ENCODE measurements at places on chromosomes 13 and 19. TPM values are rescaled to one million over a fixed set of nuclear protein-coding genes. Genes with fewer than 3 reads are reported as not detected.

DNA sequence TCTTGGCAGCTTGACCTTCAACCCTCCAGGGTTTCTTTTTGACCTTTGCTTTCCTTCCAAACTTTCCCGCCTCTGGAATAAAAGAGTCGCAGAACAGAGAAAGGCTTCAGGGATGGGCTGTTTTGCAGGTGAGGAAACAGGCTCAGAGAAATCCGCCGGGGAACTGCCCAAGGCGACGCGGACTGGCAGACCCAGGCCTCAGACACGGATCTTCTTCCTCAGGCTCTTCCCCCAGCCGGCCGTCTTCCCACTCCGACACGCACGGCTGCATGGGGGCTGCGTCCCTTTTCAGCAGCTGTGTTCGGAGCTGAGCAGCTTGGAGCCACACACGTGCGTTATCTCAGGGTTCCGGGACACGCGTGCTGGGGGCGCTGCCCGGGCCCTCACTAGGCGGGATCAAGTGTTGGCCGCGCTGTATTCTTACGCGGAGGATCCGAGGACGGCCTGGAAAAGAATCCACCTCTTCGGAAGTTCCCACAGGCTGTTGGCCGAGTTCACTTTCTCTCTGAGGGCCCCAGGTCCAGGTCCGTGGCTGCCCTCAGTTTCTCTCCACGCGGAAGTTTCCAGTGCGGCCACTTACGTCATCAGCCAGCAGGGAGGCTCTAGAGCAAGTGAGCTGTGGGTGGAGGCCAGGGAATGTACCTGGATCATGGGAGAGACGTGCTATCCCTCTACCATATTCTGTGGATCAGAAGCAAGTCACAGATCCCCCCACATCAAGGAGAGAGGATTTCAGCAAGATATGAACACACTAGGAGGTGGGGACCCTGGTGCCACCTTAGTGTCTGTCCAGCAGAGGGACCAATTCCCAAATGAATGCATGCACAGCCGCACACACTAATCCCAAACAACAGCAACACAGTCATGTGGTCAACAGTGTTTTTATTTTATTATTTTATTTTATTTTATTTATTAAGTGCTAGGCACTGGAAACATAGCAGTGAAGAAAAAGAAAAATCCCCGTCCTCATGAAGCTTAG, 100.4 kb downstream of the ING1 start:
- H3K36me3 ChIP-seq, result no peaks in the 10 kb centered on the region
- peaks cover 6% of the 10 kb centered on the region for H3K4me1 ChIP-seq
- H3K27me3 ChIP-seq, result no peaks in the 10 kb centered on the region
- H3K27ac ChIP-seq, result no peak overlapping the region
- H3K4me3 ChIP-seq, result no peak overlapping the region

The ADAMTSL5 gene
- total RNA-seq, result 3.6 TPM

DNA sequence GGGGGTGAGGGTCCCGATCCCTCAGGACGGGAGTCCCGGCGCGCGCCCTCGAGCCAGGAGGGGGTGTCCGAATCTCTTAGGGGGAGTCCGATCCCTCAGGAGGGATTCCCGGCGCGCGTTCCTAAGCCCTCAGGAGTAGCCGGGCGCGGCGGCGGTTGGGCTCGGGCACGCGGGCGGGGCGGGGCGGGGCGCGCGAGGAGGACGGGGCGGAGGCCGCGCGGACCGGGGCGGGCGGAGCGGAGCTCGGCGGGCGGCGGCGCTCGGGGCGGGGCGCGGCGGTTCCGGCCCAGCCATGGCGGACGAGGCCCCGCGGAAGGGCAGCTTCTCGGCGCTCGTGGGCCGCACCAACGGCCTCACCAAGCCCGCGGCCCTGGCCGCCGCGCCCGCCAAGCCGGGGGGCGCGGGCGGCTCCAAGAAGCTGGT, at the start of gene CUL4A:
Gene CUL4A (plus strand): TSS at position 278 of the 423 bp plus-strand sequence. CDS start 15 bp downstream, at position 293.
- peaks cover 78% of the 10 kb centered on the region for H3K4me1 ChIP-seq
- H3K27me3 ChIP-seq, result no peaks in the 10 kb centered on the region
- peak; percentile 72 for DNase-seq
- H3K27ac ChIP-seq, result peak within 1 kb of the TSS; percentile 89
- H3K36me3 ChIP-seq, result peaks cover 3% of the 10 kb centered on the region

The C2CD4C gene
- not detected for total RNA-seq

The FXYD7 gene
- total RNA-seq, result 9.6 TPM

The MZT1 gene
- total RNA-seq, result 7.9 TPM

The FAM216B gene
- not detected for total RNA-seq

- H3K4me3 ChIP-seq, result no peak overlapping the region
- no peaks in the 10 kb centered on the region for H3K36me3 ChIP-seq
- H3K27ac ChIP-seq, result no peak overlapping the region
- no peaks in the 10 kb centered on the region for H3K4me1 ChIP-seq
Measured at GRCh38 chr13:82800391-82800790, 1081.9 kb downstream of the SLITRK1 start.

The SMIM7 gene
- total RNA-seq, result 89.3 TPM

- H3K4me1 ChIP-seq, result peaks cover 6% of the 10 kb centered on the region
- H3K27ac ChIP-seq, result no peak overlapping the region
- peaks cover 15% of the 10 kb centered on the region for H3K27me3 ChIP-seq
- no peaks in the 10 kb centered on the region for H3K36me3 ChIP-seq
Measured at GRCh38 chr13:26756961-26757360, 3.6 kb downstream of the GPR12 start.

DNA sequence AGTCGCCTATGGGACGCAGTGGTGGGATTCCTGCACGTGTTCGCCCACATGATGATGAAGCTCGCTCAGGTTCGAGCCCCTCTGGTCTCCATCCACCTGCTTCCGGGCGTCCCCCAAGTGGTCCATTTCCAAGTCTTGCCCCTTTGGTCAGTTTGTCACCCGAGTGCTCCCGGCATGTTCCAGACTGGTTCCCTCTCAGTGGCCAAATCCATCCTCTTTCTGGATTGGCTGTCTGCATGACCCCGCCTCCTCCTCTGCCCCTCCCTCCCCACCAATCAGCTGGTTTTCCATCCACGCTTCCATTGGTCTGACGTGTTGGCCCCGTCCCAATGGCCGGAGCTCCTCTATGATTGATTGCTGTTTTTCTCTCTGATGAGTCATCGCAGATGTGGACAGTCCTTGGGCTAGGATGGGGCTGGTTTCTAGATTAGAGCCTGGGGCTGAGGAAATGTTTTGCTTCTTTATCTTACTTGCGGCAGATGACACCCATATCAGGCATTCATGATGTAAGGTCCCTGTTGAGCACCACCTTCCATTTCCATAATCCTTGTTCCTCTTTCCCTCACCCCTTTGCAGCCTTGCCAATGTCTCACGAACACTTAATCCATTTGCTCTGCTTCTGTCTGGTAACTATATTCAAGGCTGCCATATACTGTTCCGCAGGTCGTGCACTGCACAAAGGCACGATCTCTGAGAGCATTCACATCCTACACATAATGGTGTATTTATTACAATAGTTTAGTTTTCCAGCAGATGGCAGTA, 73.8 kb downstream of the MAP4K1 start:
- H3K27ac ChIP-seq, result no peak overlapping the region
- peak; percentile 11 for DNase-seq
- no peak overlapping the region for H3K4me3 ChIP-seq
- peaks cover 26% of the 10 kb centered on the region for H3K4me1 ChIP-seq
- no peaks in the 10 kb centered on the region for H3K27me3 ChIP-seq

The FUT6 gene
- not detected for total RNA-seq

- no peaks in the 10 kb centered on the region for H3K36me3 ChIP-seq
- DNase-seq, result no peak
- H3K27ac ChIP-seq, result no peak overlapping the region
- no peak overlapping the region for H3K4me3 ChIP-seq
- no peaks in the 10 kb centered on the region for H3K27me3 ChIP-seq
Measured at GRCh38 chr13:46801858-46802257, 4.9 kb upstream of the ESD start.

DNA sequence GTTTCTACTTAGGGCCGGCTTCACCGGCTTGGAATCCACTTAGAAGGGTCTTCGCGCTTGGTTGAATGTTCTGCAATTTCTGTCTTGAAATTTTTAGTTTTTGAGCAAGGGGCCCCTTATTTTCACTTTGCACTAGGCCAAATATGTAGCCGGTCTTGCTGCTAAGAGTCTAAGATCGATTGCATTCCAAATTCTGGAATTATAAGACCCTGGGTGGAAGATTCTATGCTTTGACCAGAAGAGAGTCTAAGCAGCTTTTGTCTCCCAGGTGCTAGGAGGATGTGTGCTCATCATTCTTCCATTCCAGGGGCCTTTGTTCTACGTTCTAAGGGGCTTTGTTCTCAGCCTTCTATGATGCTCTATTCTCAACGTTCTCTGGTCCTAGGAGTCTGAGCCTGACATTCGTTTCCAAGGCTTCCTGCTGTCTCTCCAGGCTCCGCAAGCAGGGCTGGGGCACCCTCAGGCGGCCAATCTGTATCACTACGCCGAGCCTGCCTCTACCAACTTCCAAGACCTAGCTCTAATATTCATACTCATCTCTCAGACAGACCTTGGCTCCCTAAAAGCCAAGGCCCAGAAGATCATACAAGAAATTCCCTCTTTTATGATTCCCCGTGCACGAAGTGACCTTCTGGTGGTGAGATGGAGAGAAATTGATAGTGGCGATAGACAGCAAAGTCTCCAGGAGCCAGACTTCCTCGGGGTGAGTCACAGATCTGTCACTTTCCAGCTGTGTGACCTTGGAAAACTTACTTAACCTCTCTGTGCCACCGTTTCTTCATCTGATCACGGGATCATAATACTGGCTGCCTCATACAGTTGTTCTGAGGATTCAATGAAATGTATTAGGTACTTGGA, 982 bp upstream of the DACT3 start:
- H3K36me3 ChIP-seq, result no peaks in the 10 kb centered on the region
- H3K4me1 ChIP-seq, result peaks cover 27% of the 10 kb centered on the region
- peaks cover 18% of the 10 kb centered on the region for H3K27me3 ChIP-seq
- peak overlapping the region; percentile 48 for H3K4me3 ChIP-seq

DNA sequence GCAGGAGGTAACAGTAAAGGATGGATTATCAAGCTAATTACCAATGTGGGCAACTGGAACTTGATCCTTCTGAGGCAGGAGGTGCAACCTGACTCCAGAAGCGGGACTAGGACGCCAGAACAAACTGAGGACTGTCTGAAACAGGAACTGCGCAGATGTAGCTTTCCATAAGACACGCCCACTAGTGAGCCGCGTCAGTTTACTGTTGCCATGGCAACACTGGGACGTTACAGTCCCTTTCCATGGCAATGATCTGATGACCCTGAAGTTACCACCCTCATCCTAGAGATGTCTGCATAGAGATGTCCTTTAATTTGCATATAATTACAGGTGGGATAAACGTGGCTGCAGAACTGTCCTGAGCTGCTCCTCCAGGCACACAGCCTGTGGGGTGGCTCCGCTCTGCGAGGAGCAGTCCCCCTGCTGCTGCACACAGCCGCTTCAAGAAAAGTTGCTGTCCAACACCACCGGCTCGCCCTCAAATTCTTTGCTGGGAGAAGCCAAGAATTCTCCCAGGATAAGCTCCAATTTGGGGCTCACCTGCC, 816.6 kb downstream of the UQCRFS1 start:
- DNase-seq, result no peak
- H3K4me3 ChIP-seq, result no peak overlapping the region
- no peaks in the 10 kb centered on the region for H3K36me3 ChIP-seq
- H3K27me3 ChIP-seq, result no peaks in the 10 kb centered on the region
- H3K4me1 ChIP-seq, result no peaks in the 10 kb centered on the region
- no peak overlapping the region for H3K27ac ChIP-seq

The PSG1 gene
- total RNA-seq, result not detected

- H3K4me3 ChIP-seq, result no peak overlapping the region
- no peaks in the 10 kb centered on the region for H3K4me1 ChIP-seq
- H3K36me3 ChIP-seq, result no peaks in the 10 kb centered on the region
Measured at GRCh38 chr13:89784161-89784809, 1563.2 kb upstream of the MIR17HG start.

- H3K4me3 ChIP-seq, result no peak overlapping the region
- no peak overlapping the region for H3K27ac ChIP-seq
- no peaks in the 10 kb centered on the region for H3K4me1 ChIP-seq
Measured at GRCh38 chr13:89468081-89468480, 1796.9 kb downstream of the SLITRK5 start.

The IL17D gene
- total RNA-seq, result not detected

- H3K27me3 ChIP-seq, result no peaks in the 10 kb centered on the region
- no peak overlapping the region for H3K4me3 ChIP-seq
- no peak for DNase-seq
- no peak overlapping the region for H3K27ac ChIP-seq
Measured at GRCh38 chr13:82036602-82037001, 1695.7 kb upstream of the SPRY2 start.

DNA sequence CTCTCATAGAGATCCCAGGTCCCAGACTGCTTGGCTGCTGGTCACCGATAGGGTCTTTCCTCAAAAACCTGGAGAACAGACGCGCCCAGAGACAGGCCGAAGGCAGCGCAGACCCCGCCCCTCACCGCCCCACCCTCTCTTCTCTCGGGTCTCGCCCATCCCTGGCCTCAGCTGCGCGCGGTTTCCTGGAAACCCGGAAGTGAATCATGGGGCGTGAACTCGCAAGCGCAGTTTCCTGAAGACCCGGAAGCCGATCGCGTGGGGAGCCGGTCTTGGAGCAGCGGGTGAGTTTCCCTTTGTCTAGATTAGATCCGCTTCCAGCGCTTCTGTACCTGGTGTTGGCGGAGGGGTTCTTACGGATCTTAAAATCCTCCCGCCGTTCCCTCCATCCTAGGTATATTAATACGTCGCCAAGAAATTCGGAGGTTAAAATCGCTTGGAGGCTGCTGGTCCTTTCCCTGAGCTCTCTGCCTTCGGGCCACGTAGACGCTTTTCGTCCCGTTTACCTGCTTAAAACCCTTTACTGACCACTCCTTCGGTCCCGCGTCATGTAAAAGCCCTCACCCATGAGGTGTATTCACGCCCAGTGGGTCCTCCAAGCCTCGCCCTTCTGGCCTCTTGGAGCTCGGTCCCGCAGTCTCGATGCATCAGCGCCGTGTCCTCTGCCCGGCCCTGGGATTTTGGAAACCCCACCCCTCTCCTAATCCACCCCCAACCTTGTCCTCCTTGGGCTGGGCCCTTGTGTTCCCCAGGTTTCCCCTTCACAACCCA, at the start of gene ZNF578:
Gene ZNF578 (plus strand): TSS at position 230 of the 771 bp plus-strand sequence. CDS start 48,293 bp downstream, outside the sequence.
- H3K27me3 ChIP-seq, result no peaks in the 10 kb centered on the region
- DNase-seq, result peak; percentile 72
- no peak within 1 kb of the TSS for H3K27ac ChIP-seq
- H3K4me1 ChIP-seq, result peaks cover 9% of the 10 kb centered on the region
- H3K4me3 ChIP-seq, result peak within 1 kb of the TSS; percentile 70

The PRR20A gene
- not detected for total RNA-seq

DNA sequence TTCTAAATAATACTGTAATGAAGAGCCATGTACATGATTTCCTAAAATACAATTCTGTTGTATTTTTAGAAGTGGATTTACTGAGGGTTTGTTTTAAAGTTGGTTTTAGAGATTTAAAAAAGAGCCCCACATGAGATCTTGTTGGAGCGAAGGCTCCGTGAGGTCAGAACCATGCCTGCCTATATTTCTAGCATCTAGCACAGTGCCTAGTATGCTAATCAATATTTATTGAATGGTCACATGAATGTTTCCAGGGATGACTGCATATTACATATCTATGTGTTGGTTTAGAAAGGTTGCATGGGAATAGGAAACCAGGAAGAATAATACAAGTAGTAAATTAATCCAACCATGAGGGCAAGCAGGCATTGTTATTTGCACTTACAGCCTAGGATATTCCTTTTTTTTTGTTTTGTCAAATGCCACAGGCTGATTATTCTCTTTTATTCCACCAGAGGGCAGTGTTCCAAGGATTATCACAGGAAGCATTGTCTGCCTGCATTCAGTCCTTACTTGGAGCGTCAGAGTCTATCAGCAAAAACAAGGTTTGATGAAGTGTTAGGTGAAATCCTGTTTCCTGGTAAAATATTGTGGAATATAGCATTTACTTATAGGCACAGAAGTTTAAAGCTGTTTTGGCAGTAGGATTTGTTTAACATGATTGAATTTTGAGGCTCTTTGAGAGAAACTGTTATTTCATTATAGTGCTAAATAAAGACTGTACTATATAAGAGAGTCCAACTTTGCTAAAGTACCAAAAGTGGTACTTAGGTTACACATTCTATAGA, 46.8 kb downstream of the COG3 start:
- H3K27me3 ChIP-seq, result no peaks in the 10 kb centered on the region
- peaks cover 34% of the 10 kb centered on the region for H3K36me3 ChIP-seq
- DNase-seq, result peak; percentile 59
- H3K4me3 ChIP-seq, result no peak overlapping the region
- no peak overlapping the region for H3K27ac ChIP-seq
